Renal pelvis (tissue), 12 donors: ENCODE measurements at places on chromosomes 16 and 17. TPM values are rescaled to one million over a fixed set of nuclear protein-coding genes. Genes with fewer than 3 reads are reported as not detected.
A peak's percentile ranks its signal among the peaks of the same experiment; 100 is the strongest.

PRAC1 gene
- polyA plus RNA-seq = not detected

CDIP1 gene
- 35.9 TPM for polyA plus RNA-seq

ZNF423 gene
- 30.5 TPM for polyA plus RNA-seq

- no peak for DNase-seq
Measured at GRCh38 chr17:32914181-32914580, 13.8 kb upstream of the TMEM98 start.

- peak; percentile 65 for DNase-seq
Measured at GRCh38 chr16:4314532-4315185, 1.2 kb upstream of the GLIS2 start.

DNA sequence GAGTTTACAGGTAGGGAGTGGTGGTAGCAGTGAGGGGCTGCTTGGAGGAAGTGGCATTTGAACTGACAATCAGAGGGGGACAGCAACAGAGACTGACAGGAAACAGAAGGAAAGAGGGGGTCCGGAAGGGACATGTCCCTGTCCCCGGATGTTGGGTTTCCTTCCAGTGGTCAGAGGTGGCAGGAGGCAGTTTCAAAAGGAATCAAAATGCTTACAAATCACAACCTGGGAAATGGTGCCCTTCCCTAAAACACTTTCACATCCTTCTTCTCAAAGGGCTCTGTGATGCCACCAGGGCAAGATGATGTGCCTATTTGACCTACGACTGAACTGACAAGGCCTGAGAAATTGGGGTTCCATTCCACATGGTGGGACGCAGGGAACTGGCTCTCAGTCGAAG lies 19.7 kb downstream of the ADGRG1 start:
- DNase-seq = no peak
